ENCODE measurements at places on chromosomes 1 and 21. TPM values are rescaled to one million over a fixed set of nuclear protein-coding genes. Genes with fewer than 3 reads are reported as not detected.
A peak's percentile ranks its signal among the peaks of the same experiment; 100 is the strongest.

GRCh38 chr1:79373481-79374125 lies 367.1 kb upstream of the ADGRL4 start:
- peak; percentile 23 for DNase-seq

FLG2 gene
- not detected for total RNA-seq

DNA sequence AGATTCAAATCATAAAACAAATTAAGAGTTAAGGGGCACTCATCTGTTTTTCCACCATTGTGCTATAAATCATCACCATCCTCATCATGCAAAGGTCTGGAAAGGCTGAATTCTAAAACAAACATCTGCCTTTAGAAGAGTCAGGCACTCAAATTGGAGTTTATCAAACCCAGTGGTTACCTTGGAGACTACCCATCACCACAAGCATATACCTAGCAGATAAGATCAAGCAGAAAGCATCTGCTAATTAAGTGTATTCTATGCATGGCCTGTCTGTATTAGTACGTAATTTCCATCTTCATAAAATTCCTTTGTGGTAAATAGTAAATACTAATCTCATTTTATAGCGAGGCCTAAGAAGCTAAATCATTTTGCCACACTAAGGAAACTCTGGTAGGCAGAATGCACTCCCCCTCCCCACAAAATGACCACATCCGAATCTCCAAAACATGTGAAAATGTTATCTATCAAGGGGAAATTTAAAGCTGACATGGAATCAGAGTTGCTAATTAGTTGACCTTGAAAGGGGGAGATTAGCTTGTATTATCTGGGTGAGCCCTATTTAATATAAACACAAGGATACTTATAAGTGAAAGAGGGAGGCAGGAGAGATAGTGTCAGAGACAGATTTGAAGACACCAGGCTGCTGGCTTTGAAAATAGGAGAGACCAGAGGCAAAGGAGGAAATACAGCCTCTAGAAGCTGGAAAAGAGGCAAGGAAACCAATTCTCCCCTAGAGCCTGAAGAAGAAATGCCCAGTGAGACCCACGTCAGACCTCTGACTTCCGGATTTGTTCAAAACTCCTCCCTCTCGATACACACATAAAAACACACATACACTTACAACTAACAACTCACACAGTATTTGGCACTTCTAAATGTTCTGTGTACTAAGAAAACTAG lies 23.2 kb downstream of the ARID4B start:
- no peak for DNase-seq

MED8 gene
- total RNA-seq, result 69.2 TPM

DEPDC1 gene
- 8.8 TPM for total RNA-seq

DNA sequence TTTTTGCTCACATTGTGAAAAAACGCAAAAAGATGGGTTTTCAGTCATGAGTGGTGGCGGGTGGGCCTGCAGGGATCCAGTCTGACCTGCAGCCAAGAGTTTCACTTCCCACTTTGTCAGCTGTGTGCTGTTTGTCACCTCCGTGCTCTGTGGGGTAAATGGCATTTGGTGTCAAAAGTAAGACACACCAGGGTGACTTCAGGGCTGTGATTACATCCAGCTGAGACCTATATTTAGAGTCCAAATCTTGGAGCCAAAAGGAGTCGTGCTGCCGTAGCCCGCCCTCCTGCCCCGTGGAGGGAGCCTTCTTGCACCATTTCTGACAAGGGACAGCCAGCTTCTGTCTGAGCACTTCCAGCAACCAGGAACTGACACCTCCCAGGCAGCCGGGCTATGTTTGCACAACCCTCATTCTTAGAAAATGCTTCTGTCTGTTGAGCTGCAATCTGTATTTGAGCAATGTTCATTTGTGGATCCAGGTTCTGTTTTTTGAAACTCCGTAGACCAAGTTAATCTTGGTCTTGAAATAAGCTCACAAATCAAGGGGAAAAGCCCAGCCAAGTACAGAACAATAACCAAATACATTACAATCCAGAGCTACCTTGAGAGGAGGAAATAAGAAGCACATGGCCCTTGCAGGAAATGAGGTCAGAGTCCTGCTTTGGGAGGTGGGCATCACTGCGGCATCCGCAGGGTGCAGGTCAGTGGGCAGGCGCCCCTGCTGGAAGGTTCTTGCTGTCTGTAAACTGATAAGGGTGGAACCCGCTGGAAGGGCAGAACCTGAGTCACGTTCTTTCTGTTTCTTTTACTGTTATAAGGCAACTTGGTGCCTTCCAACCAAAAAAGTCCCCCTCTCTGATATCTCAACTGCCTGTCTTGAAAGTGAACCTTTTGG lies 14.4 kb downstream of the ABCG1 start:
- DNase-seq, result no peak

GRCh38 chr1:178688244-178688643 lies 36.8 kb upstream of the RALGPS2 start:
- no peak for DNase-seq

F5 gene
- 0.26 TPM for total RNA-seq

CADM3 gene
- 2.1 TPM for total RNA-seq

- peak; percentile 59 for DNase-seq
These were observed 51.5 kb upstream of the TNFSF4 start for GRCh38 chr1:173258479-173259264.

- DNase-seq, result no peak
These were observed 20.9 kb downstream of the SLC30A1 start for GRCh38 chr1:211557894-211558625.

GSTM1 gene
- total RNA-seq, result not detected

GRCh38 chr21:35571910-35572309 lies 488.4 kb downstream of the SETD4 start:
- DNase-seq, result no peak

- DNase-seq, result no peak
These were observed 232.4 kb upstream of the AJAP1 start for GRCh38 chr1:4421986-4422385.

Measured in fibroblast of lung (primary cell).